NCI-H774 (cell line): ENCODE measurements at places on chromosomes 1 and 21.
A peak's percentile ranks its signal among the peaks of the same experiment; 100 is the strongest.

GRCh38 chr1:4127592-4128140 lies 227.6 kb upstream of the C1orf174 start:
- no peak for DNase-seq

GRCh38 chr1:238830036-238830611 lies 556.2 kb upstream of the CHRM3 start:
- DNase-seq, result no peak

DNA sequence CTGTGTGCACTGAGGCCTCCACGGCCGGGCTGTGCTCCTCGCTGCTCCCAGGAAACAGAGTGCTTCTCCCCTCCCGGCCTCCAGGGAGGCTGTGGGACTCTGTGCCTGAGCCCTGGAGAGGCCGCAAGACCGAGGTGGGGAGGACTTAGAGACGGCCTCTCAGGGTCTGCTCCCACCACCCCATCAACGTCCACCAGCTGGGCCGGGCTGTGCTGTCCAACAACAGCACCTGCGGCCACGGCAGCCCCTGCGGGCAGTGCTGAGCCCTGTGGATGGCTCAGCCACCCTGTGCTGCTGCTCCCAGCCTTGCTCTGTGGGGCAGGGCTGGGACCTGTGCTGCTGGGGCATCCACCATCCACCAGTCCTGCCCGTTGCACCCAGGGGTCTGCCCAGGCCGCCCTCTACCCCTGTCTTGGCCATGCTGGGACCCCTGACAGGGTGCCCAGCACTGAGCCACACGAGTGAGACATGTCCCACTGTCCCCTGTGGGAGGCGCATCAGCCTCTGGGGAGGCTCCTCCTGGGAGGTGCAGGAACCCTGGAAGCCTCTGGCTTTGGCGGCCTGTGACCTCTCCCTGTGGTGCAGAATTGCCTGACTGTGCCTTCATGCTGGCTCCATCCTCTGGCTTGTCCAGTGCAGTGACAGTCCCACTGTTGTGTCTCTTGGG lies 31.2 kb upstream of the LRRC3 start:
- DNase-seq, result no peak

DNA sequence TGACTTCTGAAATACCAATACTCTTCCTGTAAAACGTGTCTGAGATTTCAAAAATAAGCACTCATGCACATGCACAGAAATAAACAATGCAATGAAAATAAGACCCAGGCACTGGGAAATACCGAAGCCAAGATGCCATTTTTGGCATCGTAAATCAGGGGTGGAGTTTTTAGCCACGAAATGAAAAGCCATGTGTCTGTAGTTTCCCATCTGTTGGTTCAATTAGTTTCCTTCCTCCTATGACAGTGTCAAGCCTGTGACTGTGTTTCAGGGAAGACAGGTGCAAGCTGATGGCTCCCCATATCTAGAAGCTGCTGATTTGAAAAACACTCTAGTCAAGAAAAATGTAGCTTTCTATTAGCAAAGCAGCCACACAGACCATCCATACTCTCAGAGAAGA lies 480.4 kb upstream of the CAMK1G start:
- DNase-seq, result no peak

DNA sequence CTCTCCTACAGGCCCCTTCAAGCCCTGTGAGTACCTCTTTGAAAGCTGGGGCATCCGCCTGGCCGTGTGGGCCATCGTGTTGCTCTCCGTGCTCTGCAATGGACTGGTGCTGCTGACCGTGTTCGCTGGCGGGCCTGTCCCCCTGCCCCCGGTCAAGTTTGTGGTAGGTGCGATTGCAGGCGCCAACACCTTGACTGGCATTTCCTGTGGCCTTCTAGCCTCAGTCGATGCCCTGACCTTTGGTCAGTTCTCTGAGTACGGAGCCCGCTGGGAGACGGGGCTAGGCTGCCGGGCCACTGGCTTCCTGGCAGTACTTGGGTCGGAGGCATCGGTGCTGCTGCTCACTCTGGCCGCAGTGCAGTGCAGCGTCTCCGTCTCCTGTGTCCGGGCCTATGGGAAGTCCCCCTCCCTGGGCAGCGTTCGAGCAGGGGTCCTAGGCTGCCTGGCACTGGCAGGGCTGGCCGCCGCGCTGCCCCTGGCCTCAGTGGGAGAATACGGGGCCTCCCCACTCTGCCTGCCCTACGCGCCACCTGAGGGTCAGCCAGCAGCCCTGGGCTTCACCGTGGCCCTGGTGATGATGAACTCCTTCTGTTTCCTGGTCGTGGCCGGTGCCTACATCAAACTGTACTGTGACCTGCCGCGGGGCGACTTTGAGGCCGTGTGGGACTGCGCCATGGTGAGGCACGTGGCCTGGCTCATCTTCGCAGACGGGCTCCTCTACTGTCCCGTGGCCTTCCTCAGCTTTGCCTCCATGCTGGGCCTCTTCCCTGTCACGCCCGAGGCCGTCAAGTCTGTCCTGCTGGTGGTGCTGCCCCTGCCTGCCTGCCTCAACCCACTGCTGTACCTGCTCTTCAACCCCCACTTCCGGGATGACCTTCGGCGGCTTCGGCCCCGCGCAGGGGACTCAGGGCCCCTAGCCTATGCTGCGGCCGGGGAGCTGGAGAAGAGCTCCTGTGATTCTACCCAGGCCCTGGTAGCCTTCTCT lies 23.5 kb downstream of the UBE2T start:
- DNase-seq, result no peak

- DNase-seq, result peak; percentile 64
Observed at GRCh38 chr1:6373961-6374720, 19.4 kb downstream of the ACOT7 start.

GRCh38 chr1:103106426-103107341 lies 1.6 kb downstream of the COL11A1 start:
- peak; percentile 37 for DNase-seq

DNA sequence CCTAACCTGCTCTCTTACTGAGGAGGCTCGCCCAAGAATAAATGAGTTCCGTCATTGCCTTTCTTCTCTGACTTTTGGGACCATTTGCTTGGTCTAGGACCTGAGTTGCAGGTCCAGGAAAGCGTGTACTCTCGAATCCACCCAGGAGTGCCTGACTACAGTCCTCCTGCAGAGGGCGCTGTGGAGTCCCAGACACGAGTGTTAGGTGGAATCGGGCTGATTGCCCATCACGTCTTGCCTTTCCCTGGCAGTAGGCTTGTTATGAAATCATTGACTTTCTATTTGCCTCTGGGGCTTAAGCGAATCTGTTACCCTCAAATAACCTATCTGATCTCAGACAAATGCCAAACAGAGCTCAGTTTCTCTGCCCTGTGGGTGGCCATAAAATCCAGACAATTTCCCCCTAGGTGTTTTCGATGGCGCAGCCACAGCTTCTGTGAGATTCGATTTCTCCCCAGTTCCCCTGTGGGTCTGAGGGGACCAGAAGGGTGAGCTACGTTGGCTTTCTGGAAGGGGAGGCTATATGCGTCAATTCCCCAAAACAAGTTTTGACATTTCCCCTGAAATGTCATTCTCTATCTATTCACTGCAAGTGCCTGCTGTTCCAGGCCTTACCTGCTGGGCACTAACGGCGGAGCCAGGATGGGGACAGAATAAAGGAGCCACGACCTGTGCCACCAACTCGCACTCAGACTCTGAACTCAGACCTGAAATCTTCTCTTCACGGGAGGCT lies at the start of gene IL20:
Gene IL20 (plus strand): TSS at position 685 of the 733 bp plus-strand sequence. CDS start 230 bp downstream, outside the sequence.
- DNase-seq, result peak; percentile 5

- peak; percentile 47 for DNase-seq
Observed at GRCh38 chr1:188170411-188170810, 1341.7 kb downstream of the PLA2G4A start.

GRCh38 chr1:211532088-211532444 lies 40.1 kb upstream of the RD3 start:
- DNase-seq, result no peak

GRCh38 chr1:64476251-64476952 lies 6.5 kb downstream of the CACHD1 start:
- no peak for DNase-seq

DNA sequence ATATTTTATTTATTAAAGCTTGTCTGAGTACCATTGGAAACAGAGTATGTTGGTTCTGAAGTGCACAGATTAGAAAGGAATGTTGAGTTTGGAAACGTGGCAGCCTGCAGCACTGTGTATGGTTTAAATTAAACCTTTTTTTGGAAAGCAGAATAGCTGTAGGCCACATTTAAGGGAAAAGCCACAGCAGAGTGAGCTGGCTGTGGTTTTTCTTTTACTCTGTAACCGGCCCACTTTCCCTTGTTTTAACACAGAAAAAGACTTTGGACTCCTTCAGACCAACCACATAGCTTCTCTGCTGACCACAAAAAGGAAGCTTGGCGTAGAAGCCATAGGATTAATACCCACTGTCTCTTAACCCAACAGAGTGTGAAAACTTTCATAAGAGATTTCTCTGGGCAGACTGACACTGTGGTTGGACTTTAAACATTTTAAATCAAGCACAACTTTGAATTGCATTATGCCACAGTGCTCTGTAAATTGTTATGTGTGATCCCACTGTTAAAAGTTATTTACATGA lies 75.2 kb downstream of the NFIA start:
- DNase-seq, result no peak

DNA sequence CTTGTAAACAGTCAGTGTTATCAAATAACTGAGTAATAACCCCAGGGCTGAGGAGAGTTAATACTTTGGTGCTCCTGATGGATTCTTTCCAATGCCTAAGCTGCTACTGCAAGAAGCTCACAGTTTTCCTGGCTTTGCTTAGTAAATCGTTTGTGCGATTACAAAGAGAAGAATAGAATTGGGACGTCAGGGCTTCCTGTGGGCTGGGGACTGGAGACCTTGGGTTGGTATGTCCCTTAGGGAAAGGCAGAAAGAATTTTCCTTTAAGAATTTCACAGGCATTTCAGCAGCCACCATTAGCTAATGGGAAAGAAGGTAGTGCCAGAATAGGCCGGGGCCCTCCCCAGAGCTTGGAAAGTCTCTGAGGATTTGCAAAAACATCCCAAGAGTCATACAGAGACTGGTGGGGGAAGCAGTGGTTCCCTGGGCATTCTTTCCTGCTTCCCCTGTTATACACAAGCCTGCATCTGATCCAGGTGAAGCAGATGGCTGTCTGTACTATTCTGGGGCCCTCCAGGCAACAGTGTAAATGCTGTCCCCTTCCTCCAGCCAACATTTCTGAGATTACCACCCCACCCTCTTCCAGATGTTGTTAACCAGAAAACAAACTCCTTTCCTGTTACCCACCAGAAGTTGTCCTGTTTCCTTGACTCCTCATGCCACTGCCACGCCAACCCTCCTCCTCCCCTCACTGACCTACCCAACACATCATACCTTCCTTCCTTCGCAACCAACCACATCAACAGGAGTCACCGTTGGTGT lies 40.2 kb downstream of the PLXNA2 start:
- DNase-seq, result no peak

GRCh38 chr21:24096651-24097050 lies 1510.6 kb downstream of the MRPL39 start:
- DNase-seq, result no peak

DNA sequence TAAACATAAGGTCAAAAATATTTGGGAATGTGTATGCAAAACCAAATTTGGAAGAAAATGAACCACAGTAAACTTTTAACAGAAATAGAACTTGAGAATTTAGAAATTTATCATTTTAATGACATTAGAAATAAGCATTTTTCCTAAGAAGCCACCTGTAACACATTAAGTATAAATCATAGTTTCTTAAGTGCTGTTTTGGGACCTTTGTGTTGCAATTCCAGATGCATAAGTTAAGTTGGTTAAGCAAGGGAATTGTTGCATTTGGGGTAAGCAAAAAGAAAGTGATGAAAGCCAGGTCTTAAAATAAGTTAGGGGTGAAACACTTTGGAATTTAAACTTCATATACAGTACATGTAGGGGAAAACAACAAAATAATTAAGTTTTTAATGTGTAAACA lies 49.8 kb downstream of the CDKN2C start:
- DNase-seq, result no peak

DNA sequence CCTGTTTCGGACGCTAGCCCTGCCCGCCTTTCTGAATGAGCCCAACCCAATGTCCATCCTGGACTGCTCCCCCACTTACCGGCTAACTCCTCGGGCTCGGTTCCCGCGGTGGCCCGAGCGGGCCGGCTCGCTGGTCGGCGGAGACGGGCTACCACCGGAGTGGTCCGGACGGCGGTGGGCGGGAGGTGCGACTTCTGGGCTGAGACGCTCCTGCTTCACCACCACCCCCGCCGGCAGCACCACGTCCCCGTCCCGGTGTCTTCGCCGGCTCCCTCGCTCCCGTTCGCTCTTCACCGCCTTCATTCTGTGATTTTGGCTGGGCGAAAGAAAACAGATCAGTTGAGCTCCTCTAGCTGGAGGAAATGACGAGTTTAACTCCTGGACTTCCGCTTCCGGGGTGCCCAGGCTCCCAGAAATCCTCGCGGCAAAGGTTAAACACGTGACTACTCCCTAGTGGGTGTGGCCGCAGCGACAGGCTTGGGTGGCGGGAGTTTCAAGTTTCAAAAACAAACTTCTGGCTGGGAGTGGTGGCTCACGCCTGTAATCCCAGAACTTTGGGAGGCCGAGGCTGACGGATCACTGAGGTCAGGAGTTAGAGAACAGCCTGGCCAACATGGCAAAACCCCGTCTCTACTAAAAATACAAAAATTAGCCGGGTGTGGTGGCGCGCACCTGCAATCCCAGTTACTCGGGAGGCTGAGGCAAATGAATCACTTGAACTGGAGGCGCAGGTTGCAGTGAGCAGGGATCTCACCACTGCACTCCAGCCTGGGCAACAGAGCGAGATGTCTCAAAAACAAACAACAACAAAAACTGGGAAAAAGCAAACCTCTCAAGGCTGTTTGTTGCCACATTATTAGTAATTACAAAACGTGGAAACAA lies at the start of gene SNIP1:
Gene SNIP1 (minus strand): TSS at position 367 of the 882 bp plus-strand sequence. CDS start 64 bp downstream, at position 303.
- peak; percentile 99 for DNase-seq

DNA sequence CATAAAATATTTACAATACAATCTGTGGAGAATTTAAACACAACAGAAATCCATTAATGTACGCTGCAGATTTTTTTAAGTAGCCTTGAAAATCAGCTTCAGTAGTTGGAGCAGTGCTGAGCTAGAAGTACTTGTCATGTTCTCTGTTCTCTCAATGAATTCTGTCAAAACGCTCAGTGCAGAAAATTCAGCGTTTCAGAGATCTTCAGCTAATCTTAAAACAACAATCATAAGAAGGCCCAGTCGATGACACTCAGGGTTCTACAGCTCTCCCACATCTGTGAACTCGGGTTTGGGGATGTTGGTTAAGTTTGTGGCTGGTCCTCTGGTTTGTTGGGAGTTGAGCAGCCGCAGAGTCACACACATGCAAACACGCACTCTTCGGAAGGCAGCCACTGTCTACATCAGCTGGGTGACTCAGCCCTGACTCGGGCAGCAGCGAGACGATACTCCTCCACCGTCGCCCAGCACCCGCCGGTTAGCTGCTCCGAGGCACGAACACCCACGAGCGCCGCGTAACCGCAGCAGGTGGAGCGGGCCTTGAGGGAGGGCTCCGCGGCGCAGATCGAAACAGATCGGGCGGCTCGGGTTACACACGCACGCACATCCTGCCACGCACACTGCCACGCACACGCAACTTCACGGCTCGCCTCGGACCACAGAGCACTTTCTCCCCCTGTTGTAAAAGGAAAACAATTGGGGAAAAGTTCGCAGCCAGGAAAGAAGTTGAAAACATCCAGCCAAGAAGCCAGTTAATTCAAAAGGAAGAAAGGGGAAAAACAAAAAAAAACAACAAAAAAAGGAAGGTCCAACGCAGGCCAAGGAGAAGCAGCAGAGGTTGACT lies 161.2 kb downstream of the RUNX1 start:
- DNase-seq, result peak; percentile 39

GRCh38 chr1:232422898-232423297 lies 207.0 kb downstream of the SIPA1L2 start:
- DNase-seq, result no peak
